NCI-H774 (cell line): ENCODE measurements at places on chromosomes 5 and 9.

- DNase-seq: no peak
These were observed 74.1 kb downstream of the STX17 start for GRCh38 chr9:99980598-99980997.

DNA sequence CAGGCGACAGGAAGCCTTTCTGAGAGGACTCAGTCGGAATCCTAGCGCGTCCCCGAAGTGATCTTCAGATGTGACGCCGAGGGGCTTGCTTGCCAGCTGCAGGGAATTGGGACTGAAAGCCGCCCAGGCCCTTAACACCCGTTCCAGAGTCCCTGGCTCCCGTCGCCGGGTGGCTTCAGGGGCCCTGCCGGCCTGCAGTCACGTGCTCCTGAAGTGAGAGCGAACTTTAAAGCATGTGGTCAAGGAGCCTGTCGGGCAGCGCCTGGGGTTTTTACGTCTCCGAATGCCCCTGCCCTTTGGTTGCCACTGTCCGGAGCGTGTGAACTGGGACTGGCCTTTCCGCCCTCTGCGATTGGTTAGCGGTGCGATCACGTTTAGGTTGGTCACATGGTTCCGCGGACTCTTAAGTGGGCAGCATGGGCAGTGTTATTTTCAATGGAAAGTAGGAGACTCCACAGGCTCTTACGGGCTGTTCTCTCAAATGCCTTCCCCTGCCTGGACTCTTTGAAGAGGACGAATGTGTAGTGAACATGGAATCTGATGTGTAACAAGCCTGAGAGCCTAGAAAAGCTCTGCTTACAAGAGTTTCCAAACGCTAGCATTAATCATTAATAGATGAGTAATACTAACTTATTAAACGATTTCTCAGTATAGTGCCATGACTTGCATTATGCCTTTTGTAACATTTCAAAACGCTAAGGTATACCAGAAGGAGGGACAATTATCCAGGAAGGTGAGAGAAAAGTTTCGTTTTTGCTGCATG is 1.9 kb downstream of the VLDLR start:
- peak; percentile 47 for DNase-seq

DNA sequence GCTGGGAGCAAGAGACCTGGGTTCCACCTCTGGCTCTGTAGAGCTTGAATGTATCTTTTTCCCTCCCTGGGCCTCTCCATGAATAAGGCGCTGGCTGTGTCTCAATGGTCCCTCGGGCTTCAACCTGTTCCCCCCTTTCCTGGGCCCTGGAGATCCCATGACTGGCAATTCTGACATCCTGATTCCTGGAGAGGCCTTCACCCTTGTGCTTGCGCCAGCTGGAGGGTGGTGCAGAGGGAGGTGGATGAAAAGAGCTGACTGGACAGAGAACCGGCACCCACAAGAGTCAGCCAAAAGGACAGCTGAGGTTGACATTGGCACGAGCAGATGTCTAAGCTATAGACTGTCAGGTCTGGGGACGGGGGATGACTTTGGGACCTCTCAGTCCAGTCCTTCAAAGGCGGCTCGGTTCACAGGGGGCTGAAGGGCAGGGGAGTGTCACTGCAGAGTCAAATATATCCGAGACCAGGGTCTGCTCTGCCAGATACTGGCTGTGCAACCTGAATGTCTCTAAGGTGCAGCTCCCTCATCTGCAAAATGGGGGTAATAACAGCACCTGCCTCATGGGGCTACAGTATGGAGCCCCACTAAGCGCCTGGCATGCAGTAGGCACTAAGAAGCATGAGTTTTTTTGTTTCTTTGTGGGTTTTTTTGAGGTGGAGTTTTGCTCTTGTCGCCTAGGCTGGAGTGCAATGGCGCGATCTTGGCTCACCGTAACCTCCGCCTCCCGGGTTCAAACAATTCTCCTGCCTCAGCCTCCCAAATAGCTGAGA is 13.8 kb downstream of the DNM1 start:
- DNase-seq: no peak

DNA sequence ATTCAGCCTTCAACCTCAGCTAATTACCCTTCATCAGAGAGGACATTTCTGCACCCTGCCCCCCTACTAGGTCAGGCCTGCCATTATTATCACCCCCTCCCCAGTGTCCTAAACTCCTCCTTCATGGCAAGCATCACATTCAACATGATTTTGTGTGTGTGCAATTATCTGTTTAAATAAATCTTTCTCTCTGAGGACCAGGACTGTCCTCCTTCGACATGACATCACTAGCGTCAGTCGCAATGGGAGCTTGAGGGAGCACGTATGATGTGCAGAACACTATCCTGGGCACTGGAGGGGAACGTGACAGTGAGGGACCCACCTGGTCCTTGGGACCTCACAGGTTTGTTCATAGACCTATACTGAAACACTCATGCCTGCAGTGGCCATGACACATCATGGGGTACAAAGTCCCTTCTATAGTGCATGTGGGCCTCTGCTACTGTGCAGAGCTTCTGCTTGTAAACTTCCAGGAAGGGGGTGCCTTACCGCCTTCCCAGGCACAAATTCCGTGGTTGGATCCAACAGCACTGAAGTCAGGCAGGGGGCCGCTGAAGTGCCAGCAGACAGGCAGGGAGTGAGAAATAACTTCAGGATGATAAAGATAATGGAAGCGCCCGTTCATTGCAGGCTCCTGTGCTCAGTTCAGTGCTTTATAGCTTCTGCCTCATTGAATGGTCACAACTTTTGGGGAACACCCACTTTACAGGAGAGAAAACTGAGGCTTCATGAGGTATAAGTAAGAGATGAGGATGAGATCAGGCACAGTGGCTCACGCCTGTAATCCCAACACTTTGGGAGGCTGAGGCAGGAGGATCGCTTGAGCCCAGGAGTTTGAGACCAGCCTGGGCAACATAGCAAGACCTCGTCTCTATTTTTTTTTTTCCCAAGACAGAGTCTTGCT is 36.0 kb upstream of the STXBP1 start:
- no peak for DNase-seq

DNA sequence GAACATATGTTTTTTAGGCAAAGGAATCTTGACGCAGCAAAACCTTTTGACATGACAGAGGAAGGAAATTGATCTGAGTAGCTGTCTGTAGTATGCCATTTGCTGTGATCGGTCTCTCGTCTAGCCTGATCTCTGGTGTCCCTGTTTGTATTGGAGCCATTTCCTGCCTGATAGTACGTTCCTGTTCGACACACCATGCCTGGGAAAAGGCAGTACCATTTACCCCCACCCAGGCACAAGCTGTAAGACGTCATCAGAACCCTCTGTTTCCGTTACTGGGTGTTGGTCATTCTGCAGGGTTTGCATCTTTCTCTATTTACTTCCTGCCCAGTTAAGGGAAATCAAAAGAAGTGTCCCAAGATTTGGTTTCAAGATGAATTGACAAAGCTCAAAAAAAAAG is 129.7 kb downstream of the CEMIP2 start:
- DNase-seq: no peak

DNA sequence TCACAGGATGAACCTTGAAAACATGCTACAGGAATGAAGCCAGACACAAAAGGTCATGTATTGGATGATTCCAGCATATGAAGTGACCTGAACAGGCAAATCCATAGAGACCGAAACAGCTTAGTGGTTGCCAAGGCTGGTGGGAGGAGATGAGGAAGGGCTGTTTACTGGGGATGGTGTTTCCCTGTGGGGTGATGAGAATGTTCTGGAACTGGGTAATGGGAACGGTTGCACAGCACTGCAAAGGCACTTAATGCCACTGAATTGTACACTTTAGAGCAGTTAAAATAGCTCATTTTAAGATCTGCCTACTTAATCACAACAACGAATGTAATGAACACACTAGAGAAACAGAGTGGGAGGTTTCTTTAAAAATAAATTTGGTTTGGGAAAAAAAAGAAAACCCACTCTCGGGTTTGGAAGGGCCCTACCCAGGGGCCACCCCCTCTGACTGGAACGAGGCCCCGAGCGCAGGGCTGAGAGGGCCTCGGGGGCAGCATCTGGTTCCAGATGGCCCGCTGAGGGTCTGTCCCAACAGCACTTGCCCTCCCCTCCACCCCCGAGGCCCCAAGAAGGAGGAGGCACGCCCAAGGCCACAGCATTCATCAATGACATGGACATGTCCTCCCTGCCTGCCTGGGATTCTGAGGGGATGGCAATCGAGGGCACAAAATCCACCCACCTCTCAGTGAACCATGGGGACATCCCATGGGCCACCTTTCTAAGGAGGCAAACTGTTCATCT is 31.7 kb downstream of the SARDH start:
- no peak for DNase-seq

DNA sequence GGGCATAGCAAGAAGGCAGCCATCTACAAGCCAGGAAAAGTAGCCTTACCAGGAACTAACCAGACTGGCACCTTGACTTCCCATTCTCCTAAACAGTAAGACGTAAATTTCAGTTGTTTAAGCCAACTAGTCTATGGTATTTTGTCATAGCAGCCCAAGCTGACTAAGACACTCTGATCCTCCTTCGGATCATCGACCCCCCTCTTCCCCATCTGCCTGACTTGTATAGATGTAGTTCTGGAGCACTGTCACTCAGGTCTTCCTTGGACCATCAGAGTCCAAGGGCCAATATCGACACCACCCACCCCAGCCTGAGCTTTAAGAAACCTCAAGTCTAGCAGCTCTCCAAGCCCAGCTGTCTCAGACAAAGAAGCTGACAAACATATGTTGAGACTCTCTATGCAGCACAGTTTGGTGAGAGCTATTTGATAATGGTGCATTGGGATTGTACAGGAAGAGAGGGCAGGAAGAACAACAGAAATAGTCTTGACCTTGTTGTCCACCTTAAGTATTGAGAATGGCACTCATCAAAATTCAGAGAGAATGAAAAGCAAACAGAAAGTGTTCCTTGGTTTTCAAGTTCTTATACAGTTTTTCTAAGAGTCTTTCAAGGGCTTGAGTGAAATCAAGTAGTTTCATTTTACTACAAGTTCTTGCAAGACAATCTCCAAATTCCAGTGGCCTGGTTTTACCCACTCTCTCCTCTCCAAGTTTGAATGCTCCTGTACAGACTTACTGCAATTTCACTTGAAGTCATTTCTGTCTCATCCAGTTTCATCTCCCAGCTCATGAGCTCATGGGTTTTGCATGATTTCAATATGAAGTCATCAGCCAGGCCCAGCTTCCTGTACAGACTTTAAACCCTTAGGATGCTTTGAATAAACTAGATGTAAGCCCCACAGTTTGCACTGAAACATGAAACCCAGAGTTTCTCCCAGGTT is 122.3 kb upstream of the RAI14 start:
- DNase-seq: no peak

- DNase-seq: no peak
These were observed 125.6 kb upstream of the LPAR1 start for GRCh38 chr9:111163716-111164389.

DNA sequence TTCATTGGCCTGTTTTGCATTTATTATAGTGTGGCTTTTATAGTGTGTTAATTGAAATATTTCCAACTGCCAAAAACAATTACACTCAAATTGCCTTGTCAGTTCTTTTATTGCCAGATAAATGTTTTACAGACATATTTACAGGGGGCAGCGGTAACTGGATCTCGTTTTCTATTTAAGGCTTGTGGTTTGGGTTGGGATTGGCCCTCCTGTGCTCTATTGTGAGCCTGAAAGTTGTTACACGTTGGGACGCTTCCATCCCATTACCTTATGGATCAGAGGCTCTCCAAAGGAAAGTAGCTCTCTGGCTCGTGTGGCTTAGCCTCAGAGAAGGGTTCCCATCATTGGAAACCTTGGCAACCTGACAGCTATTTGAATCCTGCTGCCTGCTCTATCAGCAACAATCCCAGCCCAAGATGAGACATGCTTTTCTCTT is 20.8 kb downstream of the DNAI1 start:
- no peak for DNase-seq

DNA sequence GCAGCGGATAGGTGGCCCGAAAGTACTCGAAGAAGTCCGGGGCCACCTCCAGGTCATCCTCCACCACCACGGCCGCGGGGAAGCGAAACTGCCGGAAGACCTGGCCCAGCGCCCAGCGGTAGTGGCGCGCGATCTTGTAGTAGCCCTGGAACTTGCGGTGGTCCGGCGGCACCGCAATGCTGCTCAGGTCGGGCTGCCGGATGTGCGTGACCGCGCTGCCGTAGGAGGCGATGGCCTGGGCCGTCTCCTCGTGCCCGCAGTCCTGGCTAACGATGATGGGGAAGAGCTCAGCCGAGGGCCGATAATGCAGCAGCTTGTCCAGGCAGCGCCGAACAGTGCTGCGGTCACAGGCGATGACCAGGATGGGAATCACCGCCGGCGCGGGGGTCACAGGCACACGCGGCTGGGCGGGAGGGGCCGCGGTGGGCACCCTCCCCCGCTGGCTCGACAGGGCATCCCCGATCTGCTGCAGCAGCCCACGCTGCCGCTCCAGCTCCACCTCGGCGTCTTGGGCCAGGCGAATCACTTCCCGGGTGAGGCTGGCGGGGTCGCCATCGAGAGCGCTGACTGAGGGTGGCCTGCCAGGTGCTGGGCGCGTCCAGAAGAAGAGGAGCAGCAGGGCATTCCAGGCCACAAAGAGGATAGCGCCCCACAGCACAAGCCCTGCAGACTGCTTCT is 10.2 kb downstream of the MGAT1 start:
- no peak for DNase-seq
